ENCODE measurements at places on chromosomes 7 and 10.

- DNase-seq: no peak
These were observed 398.6 kb upstream of the AUTS2 start for GRCh38 chr7:69199661-69200060.

GRCh38 chr7:102407910-102408309 lies 11.7 kb downstream of the PRKRIP1 start:
- DNase-seq: no peak

GRCh38 chr7:134587750-134588149 lies 38.8 kb downstream of the AKR1B15 start:
- no peak for DNase-seq

GRCh38 chr10:100654782-100655325 lies 90.5 kb upstream of the PAX2 start:
- no peak for DNase-seq

DNA sequence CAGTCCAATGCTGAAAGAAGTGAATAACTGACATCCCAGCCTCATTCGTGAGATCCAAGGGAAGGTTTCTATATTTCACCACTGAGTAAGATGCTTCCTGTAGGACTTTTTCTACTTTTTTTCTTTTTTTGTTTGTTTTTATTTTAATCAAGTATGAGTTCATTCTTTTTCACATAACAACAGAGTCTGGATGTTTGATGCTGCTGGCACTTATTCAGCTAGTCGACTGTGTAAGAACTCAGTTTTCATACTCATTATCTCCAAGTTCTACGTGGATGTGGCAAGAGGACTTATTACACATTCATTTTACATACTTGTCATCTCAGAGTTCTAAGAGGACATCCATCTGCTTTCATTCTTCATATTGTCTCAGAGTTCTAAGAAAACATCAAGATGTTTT lies 86.9 kb downstream of the CPXM2 start:
- DNase-seq: no peak

- DNase-seq: no peak
These were observed 29.6 kb upstream of the AKR1C2 start for GRCh38 chr10:5033061-5033778.

- no peak for DNase-seq
These were observed 35.7 kb upstream of the EBLN1 start for GRCh38 chr10:22253580-22253882.

DNA sequence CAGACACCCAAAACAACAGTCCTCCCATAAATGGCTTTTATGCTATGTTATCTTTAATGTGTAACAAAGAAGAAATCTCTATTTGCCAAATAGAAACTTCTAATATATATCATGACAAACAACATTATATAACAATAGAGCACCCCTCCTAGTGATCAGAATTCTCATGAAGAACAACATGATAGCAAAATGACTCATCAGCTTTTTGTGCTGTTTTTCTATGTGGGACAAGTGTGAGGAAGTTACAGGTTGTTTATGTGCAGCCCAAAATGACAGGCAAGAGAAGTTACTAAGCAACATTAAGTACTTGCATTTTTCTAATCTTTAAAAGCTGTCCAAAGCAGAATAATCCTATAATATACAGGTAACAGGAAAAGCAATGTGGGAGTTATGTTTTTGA lies 7.7 kb downstream of the DGKB start:
- no peak for DNase-seq

DNA sequence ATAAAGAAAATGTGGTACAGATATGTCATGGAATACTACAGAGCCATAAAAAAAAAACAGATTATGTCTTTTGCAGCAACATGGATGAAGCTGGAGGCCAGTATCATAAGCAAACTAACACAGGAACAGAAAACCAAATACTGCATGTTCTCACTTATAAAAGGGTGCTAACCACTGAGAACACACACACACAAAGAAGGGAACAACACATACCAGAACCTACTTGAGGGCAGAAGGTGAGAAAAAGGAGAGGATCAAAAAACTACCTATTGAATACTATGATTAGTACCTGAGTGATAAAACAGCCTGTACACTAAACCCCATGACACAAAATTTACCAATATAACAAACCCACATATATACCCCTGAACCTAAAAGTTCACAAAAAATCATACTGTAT lies 144.6 kb downstream of the TPK1 start:
- DNase-seq: no peak

- DNase-seq: no peak
These were observed 111.9 kb downstream of the ATXN7L1 start for GRCh38 chr7:105764506-105764905.

DNA sequence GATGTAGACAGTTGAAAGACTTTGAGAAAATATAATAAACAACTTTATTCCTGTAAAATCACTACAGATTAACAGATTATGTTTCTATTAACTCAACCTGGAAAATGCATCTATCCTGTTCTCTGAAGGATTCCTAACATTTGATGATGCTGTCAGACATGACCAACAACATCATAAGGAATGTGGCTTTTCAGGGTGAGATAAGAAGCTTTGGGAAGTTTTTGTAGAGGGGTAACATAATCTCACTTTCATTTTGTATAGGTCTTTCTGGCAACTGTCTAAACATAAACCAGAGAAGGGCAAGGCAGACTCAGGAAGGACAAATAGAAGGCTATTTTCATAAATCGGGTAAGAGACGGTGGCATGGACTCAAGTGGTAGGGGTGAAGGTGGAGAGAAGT lies 112.2 kb downstream of the TES start:
- DNase-seq: no peak

DNA sequence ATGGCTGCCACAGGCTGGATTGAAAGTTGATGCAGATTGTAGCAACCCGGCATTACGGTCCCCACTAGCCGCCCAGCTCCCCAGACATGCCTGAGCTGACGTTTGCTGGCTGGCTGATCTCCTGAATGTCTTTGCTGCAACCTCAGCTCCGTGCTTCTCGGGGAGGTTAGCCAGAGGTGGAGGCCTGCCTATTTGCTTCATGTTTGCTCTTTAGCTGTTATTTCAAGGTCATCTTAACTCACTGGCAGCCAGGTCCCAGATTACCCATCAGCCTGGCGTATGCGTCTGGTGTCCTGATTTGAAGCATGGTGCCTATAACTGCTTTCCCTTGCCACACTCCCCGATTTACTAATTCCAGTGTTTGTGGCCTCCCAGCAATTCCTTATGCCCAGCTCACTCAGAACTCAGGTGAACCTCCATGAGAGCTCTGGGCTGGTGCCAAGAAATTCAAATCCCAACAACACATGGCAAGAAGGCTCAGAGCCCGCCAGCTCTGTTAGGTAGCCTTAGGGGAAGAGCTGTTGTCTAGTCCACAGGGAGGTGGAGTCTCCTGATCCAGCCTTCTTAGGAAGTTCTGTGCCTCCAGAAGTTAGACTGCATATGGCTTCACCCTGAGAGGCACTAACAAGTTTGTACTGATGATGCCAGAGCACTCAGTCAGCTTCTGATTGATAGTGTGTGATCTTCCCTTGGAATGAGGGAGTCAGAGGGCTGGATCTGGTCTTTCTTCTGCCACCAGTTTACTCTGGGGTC lies 69.7 kb upstream of the EXOC4 start:
- no peak for DNase-seq

- no peak for DNase-seq
These were observed 125.2 kb downstream of the CCDC3 start for GRCh38 chr10:12876266-12876665.

- no peak for DNase-seq
These were observed 89.1 kb downstream of the EGFR start for GRCh38 chr7:55107946-55108345.

DNA sequence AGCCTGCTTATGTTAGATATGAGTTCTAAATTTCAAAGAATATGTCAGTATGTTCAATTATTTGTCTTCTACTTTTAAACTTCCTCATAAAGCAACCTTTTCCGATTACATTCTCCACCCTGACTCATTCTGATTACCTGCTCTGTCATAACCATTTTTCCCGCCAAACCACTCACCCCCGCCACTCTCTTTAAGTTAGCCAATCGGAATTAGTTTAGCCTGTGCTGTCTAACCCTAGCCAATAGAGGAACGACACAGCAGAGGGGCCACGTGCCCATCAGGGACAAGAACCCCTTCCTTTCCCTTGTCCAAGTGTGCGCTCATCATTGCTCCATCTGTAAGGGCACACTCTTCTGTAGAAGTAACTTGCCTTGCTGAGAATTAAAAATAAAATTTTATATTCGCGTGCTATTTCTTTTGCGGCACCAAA lies 91.4 kb downstream of the CCDC71L start:
- DNase-seq: no peak

DNA sequence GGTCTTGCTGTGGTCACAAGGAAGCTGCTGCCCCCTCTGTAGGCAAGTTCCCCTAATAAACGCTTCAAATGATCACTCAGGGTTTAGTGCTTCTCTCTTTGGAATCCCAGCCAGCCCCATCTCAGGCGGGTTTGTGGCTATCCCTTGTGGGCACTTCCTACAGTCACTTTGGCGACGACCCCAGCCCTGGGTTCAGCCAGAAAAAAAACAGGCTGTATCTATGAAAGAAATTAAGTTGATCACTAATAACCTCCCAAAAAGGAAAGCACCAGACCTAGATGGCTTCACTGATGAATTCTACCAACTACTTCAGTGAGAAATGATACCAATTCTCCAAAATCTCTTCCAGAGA lies 208.2 kb downstream of the MAD1L1 start:
- DNase-seq: no peak

- DNase-seq: no peak
These were observed 127.7 kb downstream of the DYNC1I1 start for GRCh38 chr7:95899919-95900513.

DNA sequence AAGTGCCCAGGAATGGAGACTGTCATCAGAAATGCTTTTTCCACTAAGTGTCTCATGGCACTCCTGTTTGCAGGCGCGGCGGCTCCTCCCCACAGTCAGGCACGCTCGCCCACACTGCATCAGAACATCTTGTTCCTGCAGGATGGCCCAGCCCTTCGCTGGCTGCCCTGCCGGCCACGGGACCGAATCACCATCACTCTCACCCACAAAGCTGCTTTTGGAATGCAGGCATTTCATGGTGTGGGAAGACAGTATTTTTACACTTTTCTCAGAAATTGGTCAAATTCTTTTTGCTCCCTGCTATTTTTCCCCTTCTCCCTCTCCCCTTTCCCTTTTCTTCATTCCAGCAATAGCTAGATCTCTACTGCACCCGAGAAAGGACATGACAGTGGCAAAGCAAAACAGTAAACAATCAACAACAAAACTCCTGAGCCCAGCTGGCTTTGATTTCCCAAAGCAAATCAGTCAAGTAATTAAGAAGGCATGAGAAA lies 176.1 kb upstream of the TNS3 start:
- no peak for DNase-seq

- no peak for DNase-seq
These were observed 19.2 kb downstream of the GNA12 start for GRCh38 chr7:2824678-2825461.

GRCh38 chr7:47669178-47669891 lies 87.4 kb upstream of the TNS3 start:
- DNase-seq: no peak

- DNase-seq: peak; percentile 12
These were observed 193.2 kb downstream of the MYOF start for GRCh38 chr10:93288679-93289634.

DNA sequence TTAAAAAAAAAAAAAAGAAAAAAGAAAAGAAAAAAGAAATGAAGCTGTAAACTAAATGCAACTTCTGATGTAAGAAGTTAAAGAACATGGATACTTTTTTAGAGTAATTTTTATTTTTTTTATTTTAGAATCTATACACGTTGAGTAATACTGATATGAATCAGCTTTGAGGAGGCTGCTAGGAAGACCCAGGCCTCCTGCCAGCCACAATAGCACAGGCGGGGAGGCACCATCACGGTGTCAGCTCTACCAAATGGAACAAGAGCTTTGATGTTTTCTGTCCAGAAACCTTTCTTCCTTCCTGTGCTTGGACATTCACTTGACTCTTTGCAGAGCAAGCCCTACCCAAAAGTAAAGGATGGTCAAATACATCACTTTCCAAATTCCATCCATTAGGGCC lies 45.3 kb upstream of the EGR2 start:
- no peak for DNase-seq

- DNase-seq: no peak
These were observed 18.0 kb downstream of the PURB start for GRCh38 chr7:44867073-44867995.

GRCh38 chr10:32046151-32046550 lies 10.1 kb downstream of the KIF5B start:
- no peak for DNase-seq

- no peak for DNase-seq
These were observed 165.7 kb upstream of the GNAI1 start for GRCh38 chr7:79968894-79969293.

DNA sequence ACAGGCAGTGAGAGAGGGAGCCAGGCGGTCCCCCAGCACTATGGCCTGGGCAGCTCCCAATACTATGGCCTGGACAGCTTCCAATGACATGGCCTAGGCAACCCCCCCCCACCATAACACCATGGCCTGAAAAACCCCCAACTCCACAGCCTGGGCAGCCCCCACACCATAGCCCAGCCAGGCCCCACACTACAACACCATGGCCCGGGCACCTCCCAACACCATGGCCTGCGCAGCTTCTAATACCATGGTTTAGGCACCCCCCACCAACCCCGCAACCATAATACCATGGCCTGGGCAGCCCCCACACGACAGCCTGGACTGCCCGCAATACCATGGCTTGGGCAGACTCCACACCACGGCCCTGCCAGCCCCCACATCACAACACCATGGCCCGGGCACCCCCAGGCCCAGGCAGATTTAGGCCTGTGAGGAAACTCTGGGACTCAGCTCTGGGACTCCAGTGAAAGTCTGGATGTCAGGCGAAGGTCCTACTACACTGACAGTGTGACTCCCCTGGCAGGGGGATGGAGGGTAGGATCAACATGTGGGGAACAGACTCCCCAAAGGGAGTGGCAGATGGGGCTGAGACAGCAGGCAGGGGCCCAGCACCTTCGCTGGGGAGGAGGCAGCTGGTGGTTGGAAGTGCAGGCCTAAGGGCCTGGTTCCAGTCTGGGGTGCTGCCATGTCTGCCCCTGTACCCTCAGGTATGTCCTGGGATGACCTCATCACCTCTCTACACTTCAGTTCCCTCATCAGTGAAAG lies 8.7 kb downstream of the CPXM2 start:
- no peak for DNase-seq

DNA sequence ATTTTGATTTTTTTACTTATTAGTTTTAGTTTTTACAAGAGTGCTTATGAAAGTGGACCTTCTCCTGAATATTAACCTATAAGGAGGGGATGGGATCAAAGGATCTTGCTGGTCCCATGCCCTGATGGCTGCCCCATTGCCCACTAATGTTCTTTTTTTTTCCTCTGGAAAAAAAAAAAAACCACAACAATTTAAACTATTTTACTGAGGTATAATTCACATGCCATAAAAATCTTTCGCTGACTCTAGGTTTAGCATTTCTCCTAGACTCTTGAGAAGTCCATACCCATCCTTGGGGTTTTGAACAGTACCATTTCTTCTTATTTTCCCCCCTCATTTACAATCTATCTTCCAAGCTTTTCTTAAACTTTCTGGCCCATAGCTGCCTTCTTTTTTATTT lies 481.8 kb downstream of the TFEC start:
- DNase-seq: no peak

GRCh38 chr7:128103498-128104107 lies 72.4 kb upstream of the LRRC4 start:
- peak; percentile 7 for DNase-seq

All from stimulated activated CD8-positive, alpha-beta memory T cell treated with anti-CD3 and anti-CD28 coated beads, Interleukin-7, amount 100 ng/mL, for 48 hours (primary cell).